Activated gamma-delta T cell (primary cell): ENCODE measurements at places on chromosomes 2 and 18.

DNA sequence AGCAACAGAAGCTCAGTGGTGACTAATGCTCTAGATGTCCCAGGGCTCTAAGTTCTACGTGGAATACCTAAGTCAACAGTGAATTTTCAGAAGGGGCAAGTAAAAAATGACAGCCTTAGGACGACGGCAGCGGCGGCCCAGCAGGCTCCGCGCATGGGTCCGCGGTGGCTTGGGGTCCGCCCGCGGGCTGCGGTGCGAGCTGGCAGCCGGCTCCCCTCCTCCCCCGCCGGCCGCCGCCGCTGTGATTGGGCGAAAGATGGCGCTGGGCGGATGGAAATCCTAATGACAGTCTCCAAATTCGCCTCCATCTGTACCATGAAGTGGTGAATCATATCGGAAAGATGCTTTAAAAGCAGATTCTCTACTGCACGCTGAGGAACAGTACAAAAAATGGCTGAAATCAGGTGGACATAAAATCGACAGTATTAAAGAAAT is 74.7 kb downstream of the HNRNPLL start:
- DNase-seq = no peak

- DNase-seq = no peak
These were observed 27.5 kb downstream of the SIX2 start for GRCh38 chr2:44981714-44982108.

DNA sequence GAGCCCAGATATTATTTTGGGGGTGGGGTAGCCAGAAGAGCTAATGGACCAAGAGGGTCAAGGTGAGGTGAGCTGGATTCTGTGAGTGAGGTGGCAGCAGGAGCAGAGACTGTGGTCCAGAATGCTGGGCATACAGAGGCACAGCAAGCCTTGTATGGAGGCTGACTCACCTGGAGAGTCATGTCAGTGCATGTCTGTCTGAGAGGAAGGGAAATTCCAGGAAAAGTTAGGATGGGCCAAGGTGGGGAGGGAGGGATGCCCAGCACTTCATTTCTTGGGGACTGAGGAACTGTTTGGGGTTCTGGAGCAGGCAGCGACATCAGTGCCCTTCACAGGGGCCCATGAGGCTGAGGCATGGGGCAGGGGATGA is 21.1 kb downstream of the PER2 start:
- DNase-seq = no peak

- DNase-seq = no peak
These were observed 36.8 kb upstream of the PLEKHM3 start for GRCh38 chr2:208062113-208062512.

DNA sequence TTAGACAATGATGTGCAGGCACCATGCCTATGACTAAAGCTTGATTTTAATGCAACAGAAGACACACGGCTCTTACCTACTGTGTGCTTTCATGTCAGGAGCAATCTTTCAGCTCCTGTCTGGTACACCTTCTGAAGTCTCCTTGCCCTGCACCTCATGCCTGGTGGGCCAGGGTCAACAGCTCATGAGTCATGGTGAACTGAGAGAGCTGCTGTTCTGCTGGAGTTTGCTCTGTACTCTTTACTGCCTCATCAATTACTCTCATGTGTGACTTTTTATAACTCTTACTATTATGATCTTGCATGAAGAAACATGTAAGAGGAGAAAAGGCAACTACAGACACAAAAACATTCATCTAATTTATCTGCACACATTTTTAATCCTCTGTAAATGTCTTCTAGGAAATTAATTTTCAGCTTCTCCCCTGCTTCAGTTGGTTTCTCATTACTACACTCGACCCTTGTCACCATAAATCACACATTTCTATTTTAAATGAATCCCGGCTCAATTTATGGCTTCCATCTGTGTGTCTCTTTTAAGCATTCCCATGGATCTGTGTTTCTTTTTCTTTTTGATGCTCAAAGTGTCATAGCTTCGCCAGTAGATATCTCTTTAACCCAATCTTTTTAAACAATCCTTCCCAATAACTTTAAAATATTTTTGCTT is 9.7 kb downstream of the SERPINB7 start:
- no peak for DNase-seq

GRCh38 chr2:19541884-19542283 is 183.5 kb upstream of the OSR1 start:
- no peak for DNase-seq

DNA sequence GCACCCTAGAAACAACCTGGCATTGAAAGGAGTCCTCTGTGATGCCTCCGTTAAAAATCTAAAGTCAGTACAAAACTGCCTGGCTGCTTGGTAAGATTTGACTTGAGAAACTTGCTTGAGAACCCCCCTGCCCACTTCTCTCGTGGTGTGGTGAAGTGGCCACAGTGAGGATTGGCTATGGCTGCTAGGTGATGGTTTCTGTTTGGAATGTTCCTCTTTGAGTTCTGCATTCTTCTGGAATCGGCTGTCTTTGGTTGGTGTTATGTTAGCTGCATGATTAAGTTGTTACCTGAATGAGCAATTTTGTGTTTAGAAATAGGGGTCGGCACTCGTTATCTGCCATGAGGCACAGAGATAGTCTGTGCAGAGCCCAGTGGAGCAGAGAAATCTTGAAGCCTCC is 21.7 kb upstream of the SAG start:
- DNase-seq = no peak

GRCh38 chr2:133633881-133634409 is 65.7 kb upstream of the NCKAP5 start:
- no peak for DNase-seq

- no peak for DNase-seq
These were observed 12.7 kb downstream of the TRIP12 start for GRCh38 chr2:229909090-229909489.

GRCh38 chr18:78703291-78703690 is 276.3 kb upstream of the SALL3 start:
- no peak for DNase-seq

GRCh38 chr2:8693157-8693821 is 11.4 kb downstream of the ID2 start:
- DNase-seq = no peak

DNA sequence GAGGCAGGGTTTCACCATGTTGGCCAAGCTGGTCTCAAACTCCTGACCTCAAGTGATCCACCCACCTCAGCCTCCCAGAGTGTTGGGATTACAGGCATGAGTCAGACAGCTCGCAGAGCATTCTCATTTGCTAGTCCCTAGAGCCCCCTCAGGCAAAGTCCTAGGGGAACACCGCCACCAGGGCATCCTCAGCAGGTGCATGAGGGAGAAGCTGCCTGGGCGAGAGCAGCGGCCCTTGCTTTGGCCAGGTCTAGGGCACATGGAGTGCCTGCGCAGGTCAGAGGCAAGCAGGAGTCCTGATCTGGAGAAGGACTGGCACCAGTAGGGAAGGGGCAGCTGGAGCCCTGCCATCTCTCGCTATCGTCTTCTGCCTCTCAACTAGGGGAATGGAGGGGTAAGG is 32.4 kb downstream of the NGEF start:
- no peak for DNase-seq

- DNase-seq = no peak
These were observed 83.4 kb upstream of the RGPD4 start for GRCh38 chr2:107743274-107743673.

GRCh38 chr2:71831193-71831577 is 316.5 kb downstream of the CYP26B1 start:
- no peak for DNase-seq

- DNase-seq = no peak
These were observed 250.5 kb upstream of the TMEM200C start for GRCh38 chr18:6145645-6146306.

- DNase-seq = no peak
These were observed 68.6 kb downstream of the APLF start for GRCh38 chr2:68536000-68536399.

DNA sequence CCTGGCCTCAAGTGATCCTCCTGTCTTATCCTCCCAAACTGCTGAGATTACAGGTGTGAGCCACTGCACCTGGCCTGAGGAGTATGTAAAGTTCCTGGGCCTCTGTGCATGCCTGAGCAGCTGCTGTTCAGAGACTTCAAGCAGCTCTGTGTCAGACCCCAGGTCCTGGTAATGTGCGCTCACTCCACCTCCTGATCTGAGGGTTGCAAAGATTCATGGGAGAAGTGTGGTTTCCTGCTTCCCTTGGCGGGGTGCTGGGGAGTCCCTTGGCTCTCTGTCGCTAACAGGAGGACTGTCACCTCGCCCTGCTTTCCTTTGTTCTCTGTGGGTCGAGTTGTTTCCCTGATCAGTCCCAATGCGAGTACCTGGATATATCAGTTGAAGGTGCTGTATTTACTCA is 8.6 kb upstream of the IL36A start:
- DNase-seq = no peak

- DNase-seq = no peak
These were observed 6.4 kb downstream of the FN1 start for GRCh38 chr2:215429424-215429823.

- DNase-seq = no peak
These were observed 537.5 kb upstream of the FSIP2 start for GRCh38 chr2:185201063-185201462.

GRCh38 chr2:40103590-40103989 is 324.5 kb upstream of the THUMPD2 start:
- DNase-seq = no peak

DNA sequence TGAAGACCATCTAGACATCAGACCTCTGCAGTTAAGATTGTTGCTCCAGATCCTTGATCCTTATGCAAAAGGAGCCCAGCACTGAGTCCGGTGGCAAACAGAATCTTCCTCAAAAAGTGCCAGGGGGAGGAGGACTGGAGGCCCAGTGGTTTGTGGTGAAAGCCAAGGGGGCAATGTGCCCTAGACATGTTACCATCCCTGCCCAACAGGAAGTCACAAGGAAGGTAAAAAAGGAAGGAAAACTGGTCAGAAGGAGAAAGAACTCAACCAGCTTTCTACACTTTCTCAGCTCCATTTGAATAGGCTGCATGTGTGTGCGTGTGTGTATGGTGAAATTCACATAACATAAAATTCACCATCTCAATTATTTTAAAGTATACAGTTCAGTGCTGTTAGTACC is 25.0 kb upstream of the KDM3A start:
- no peak for DNase-seq

- no peak for DNase-seq
These were observed 64.5 kb upstream of the NPAS2 start for GRCh38 chr2:100755441-100755840.

GRCh38 chr2:240053173-240054155 is at the start of gene OR6B3:
TSS of gene OR6B3 (minus strand) at chr2:240053521.
- no peak for DNase-seq

DNA sequence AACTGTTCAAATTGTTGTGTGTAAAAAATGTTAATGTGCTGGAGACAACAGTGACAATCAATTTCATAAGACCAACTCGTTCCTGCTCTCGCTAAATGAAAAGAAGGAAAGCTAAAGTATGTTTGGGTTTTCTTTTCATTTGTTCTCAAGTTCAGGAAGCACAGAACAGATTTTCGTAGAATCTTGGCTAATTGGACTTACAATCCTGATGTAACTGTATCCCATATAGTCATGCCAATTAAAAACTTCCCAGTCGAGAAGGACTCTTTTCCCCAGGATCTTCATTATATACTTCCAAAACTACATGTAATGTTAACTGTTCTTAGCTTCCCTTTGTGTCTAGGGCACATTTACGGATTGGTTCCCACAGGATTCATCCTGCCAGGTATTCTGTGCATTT is 135.4 kb upstream of the ITGB6 start:
- no peak for DNase-seq

DNA sequence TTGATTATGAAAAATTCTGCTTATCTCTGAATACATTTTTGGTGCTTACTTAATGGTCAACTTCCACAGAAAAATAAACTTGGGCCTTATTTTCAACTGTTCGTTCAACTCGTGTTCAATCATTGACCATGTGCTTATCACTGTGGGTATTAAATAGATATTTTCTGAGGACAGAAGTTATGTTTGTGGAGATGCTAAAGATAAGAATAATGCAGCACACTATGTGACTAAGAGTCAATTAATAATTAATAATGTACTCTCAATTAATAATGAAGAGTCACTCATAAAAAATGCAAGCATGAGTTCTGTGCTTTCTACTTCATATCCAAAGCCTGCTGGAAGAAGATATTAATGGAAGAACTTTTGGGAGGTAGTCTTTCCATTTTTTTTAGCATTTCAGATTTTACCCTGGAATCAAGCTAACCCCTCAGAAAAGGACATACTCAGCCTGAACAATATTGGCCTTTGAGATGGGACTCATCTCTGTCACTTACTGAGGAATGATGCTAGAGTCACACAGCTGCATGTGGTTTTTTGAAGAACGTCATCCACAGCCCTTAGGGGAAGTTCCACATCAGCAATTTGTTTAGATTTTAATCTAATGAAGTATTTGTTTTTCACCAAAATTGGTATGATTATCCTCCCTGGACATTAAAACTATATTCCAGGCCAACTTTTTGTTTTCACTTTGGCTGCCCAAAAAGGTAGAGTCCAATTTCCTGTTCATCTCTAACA is 191.9 kb upstream of the CRIM1 start:
- DNase-seq = no peak

GRCh38 chr2:25558262-25558661 is 115.1 kb downstream of the DTNB start:
- DNase-seq = no peak

DNA sequence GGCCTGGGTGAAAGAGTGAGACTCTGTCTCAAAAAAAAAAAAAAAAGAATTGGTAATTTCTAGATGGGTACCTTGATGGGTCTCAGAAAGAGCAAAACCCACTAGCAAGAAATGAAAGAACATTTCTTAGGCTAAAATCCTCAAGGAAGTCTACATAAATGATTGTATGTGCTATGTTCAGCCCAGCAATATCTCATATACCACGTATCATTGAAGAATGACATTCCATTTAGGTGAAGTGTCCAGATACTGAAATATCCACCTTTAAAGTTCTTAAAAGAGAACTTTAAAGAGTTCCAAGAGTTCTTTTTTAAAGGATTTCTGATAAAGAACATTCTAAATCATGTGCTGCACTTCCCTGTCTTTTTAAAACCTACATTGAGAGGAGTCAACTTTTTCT is 19.2 kb downstream of the NRP2 start:
- no peak for DNase-seq

DNA sequence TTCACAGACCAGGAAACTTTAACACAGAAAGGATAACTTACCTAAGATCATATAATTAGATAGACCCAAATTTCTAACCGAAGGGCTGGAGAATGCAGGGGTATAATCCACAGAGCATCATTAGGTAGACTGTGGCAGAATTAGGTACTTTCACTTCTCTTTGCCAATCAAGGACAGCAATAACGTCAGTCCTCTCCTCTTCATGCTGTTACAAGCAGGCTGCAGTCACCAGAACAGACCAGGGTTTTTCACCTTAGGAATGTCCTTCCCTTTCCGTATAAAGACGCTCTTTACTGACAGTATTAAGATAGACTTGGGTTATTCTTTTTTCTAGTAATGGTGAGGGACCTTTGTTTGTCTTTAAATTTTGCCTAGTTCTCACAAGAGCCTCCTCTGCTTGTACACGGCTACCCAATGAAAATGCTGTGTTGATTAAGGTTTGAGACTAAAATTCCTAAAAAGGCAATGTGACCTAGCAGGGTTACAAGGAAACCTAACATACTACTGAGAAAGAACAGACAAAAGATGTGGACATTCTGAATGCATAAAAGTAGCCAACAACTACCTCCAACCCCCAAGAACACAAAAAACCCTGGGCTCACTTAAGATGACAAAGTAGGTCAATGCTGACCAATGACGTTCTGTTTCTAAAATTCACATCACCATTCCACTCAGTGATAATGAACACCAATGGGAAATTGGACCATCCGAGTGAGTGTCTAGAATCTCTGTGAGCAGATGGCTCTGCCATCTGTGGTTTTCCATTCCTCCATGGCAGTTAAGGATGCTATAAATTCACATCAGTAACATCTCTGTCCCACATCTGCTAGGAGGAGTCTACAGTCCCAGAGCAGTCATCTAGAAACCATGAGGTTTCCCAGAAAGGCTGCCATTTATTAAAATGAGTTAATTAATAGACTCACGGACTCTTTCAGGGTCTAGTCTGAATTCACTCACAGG is 2.1 kb downstream of the PDIA6 start:
- no peak for DNase-seq
